ENCODE measurements at places on chromosomes 2 and 18. TPM values are rescaled to one million over a fixed set of nuclear protein-coding genes. Genes with fewer than 3 reads are reported as not detected.

The APCDD1 gene
- 0.09 TPM for total RNA-seq

The CPO gene
- total RNA-seq = not detected

The CTNNA2 gene
- 0.36 TPM for total RNA-seq

The FSHR gene
- total RNA-seq = not detected

The POTEE gene
- total RNA-seq = not detected

The PSME4 gene
- 43.9 TPM for total RNA-seq

The RESP18 gene
- not detected for total RNA-seq

The GBX2 gene
- 0.25 TPM for total RNA-seq
